GM12878 (cell line): ENCODE measurements at places on chromosomes 4 and X. TPM values are rescaled to one million over a fixed set of nuclear protein-coding genes. Genes with fewer than 3 reads are reported as not detected.

DNA sequence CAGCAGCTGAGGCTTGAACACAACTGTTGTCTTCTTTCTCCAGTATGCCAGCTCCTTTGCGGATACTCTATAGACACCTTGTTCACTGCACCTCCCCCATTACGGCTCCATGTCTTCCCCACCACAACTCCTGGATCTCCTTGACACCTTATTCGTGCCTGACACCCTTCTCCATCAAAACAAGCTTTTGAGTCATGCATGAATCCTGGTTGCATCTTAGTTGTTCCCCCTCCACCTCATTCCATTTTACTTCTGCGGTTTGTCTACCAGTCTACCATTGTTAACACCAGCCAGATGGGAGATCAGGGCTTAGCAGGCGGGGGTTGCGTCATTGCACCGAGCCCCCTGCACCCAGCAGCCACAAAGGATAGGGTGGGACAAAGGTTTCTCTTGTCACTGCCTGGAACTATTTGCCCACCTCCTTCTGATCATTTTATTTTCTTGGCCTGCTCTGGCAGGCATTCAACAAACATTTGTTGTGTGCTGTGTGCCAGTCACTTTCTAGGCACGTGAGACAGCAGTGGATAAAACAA is 2.0 kb upstream of the CDK16 start:
- no peak for DNase-seq
- H3K27ac ChIP-seq, result no peak overlapping the region
- H3K4me1 ChIP-seq, result peaks cover 8% of the 10 kb centered on the region; the same call in 1 of the 2 replicates
- no peaks in the 10 kb centered on the region for H3K27me3 ChIP-seq
- H3K4me3 ChIP-seq, result no peak overlapping the region
- H3K36me3 ChIP-seq, result peaks cover 26% of the 10 kb centered on the region

GRCh38 chrX:132001127-132001526 is 22.0 kb upstream of the STK26 start:
- no peak overlapping the region for H3K4me3 ChIP-seq
- H3K36me3 ChIP-seq, result no peaks in the 10 kb centered on the region
- no peak overlapping the region for H3K27ac ChIP-seq
- H3K27me3 ChIP-seq, result no peaks in the 10 kb centered on the region

DNA sequence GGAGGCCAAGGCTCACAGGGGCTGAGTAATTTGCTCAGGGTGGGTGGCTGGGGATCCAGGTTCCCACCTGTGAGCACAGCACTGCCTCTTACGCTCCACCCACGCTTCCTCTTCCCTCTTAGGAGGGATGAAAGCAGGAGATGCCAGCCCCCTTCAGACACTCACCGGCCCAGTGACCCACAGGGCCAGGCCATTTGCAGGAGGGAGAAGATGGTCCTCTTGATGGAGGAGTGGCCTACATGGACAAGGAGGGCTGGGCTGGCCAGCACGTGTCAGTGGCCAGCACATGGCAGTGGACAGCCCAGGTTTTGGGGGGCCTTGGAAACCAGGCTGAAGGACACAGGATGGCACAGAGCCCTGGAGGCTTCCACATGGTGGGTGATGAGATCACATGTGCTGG is 108.1 kb upstream of the PSAPL1 start:
- no peak overlapping the region for H3K4me3 ChIP-seq
- no peaks in the 10 kb centered on the region for H3K27me3 ChIP-seq
- no peak overlapping the region for H3K27ac ChIP-seq
- H3K4me1 ChIP-seq, result no peaks in the 10 kb centered on the region
- DNase-seq, result no peak

GRCh38 chr4:141804836-141805235 is 168.5 kb downstream of the IL15 start:
- no peaks in the 10 kb centered on the region for H3K27me3 ChIP-seq
- no peaks in the 10 kb centered on the region for H3K4me1 ChIP-seq

- H3K36me3 ChIP-seq, result no peaks in the 10 kb centered on the region
- H3K4me1 ChIP-seq, result no peaks in the 10 kb centered on the region
- H3K27me3 ChIP-seq, result no peaks in the 10 kb centered on the region
- H3K27ac ChIP-seq, result no peak overlapping the region
Observed at GRCh38 chr4:163693776-163694175, 199.3 kb downstream of the TMA16 start.

GRCh38 chr4:121728066-121728465 is 31.3 kb upstream of the ANXA5 start:
- no peak overlapping the region for H3K4me3 ChIP-seq
- peaks cover 11% of the 10 kb centered on the region for H3K4me1 ChIP-seq
- H3K27ac ChIP-seq, result no peak overlapping the region
- DNase-seq, result no peak
- H3K27me3 ChIP-seq, result no peaks in the 10 kb centered on the region; the same call in 1 of the 2 replicates
- H3K36me3 ChIP-seq, result no peaks in the 10 kb centered on the region

DNA sequence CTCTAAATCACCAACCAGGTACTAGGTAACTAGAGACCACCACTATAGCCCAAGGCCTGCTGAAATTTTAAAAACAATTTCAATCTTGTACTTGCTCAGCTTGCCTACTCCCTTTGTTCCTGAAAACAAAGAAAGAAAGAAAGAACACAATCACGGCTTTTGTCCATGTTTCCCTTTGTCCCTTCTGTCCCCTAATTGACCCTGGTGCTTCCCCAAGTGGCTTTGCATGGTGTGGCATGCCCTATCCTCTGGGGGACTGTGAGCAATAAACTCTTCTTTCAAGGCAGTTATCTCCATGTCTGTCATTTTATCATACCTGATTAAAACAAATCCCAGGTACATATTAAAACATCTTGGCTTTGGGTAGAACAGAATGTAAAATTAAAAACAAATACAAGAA is 94.8 kb downstream of the ARSJ start:
- H3K27me3 ChIP-seq, result no peaks in the 10 kb centered on the region
- H3K4me3 ChIP-seq, result no peak overlapping the region
- H3K27ac ChIP-seq, result no peak overlapping the region
- H3K4me1 ChIP-seq, result no peaks in the 10 kb centered on the region
- no peak for DNase-seq

DNA sequence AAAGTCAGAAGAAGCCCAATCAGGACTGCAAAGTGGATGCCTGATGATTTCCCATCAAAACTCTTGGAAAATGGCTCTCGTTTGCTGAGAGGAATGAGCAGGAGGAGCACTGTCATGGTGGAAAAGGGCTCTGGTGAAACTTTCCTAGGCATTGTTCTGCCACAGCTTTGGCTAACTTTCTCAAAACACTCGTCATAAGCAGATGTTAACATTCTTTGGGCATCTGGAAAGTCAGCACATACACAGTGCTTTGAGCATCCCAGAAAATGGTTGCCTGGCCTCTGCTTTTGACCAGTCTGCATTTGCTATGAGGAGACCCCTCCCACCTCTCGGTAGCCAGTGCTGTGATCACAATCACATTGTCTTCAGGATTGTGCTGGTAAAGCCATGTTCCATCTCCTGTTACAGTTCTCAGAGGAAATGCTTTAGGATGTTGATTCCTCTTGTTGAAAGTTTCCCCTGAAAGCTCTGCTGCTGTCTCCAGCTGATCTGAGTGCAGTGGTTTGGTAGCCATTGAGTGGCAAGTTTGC is 25.2 kb upstream of the TBC1D14 start:
- no peaks in the 10 kb centered on the region for H3K27me3 ChIP-seq
- H3K36me3 ChIP-seq, result peaks cover 7% of the 10 kb centered on the region
- no peak for DNase-seq
- H3K4me3 ChIP-seq, result no peak overlapping the region
- no peak overlapping the region for H3K27ac ChIP-seq
- H3K4me1 ChIP-seq, result no peaks in the 10 kb centered on the region

DNA sequence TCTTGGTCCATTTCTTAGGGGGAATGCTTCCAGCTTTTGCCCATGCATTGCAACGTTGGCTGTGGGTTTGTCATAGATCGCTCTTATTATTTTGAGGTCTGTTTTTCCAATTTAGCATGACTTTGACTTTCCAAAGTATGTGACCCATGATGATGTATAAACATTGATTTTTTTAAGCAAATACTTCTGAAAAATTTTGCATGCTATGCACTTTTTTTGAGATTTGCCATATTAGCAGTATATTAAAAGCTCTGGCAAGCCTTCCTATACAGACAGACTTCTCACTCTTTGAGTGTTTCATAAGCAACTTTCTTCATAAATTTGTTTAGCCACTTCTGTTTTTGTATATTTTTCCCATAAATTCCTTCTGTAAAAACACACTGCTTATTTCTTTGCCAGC is 746.4 kb upstream of the LCORL start:
- DNase-seq, result no peak
- no peaks in the 10 kb centered on the region for H3K4me1 ChIP-seq
- no peak overlapping the region for H3K4me3 ChIP-seq

NLGN4X gene
- total RNA-seq, result 0.11 and 0.21 TPM in 2 replicates

CT47B1 gene
- total RNA-seq, result not detected in 2 replicates

IL2RG gene
- total RNA-seq, result 155 and 159 TPM in 2 replicates

SPANXB1 gene
- total RNA-seq, result not detected in 2 replicates

MTNR1A gene
- total RNA-seq, result not detected in 2 replicates
